ENCODE measurements at places on chromosomes 3 and 15.
A peak's percentile ranks its signal among the peaks of the same experiment; 100 is the strongest.

DNA sequence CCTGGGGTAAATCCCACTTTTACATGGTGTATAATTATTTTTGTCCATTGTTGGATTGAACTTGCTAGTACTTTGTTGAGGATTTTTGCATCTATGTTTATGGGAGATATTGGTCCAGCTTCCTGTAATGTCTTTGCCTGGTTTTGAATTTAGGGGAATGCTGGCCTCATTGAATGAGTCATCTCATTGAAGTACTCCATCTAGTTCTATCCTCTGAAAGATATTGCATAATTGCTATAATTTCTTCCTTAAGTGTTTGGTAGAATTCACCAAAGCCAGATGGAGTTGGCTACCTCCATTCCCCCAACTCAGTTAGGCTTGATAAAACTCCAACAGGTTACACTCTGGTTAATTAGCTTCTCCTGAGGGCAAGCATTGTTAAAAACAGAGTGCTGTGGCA, 237.4 kb upstream of the TGFBR2 start:
- DNase-seq: no peak

GRCh38 chr3:23302271-23302670, 99.1 kb downstream of the UBE2E2 start:
- DNase-seq: no peak

- DNase-seq: no peak
Measured at GRCh38 chr15:90001062-90001682, at the start of gene ZNF710. ZNF710 (plus strand) TSS chr15:90001324; CDS start chr15:90067138, 65,814 bp downstream.

GRCh38 chr15:64072812-64073211, 20.8 kb downstream of the CIAO2A start:
- no peak for DNase-seq

DNA sequence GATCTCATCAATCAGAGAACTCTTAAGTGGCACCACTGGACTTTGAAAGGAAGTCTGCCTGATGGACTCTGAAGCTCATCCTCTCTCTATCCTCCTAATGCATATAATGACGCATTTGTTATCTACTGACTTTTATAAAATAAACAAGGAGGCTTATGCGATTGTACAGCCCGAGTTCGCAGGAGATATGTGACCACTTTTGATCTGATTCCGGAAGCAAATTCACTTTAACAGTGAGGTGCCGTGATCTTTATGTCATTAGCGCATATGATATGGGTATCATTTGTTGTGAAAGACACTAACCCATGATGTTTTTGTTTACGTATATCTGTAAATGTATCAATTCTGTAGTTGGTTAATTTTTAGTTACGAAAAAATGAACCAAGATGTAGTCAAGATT, 427 bp upstream of the RNF111 start:
- DNase-seq: no peak

GRCh38 chr3:148319161-148319915, 378.4 kb upstream of the AGTR1 start:
- no peak for DNase-seq

- DNase-seq: no peak
Measured at GRCh38 chr15:81311752-81312464, 12.0 kb downstream of the STARD5 start.

DNA sequence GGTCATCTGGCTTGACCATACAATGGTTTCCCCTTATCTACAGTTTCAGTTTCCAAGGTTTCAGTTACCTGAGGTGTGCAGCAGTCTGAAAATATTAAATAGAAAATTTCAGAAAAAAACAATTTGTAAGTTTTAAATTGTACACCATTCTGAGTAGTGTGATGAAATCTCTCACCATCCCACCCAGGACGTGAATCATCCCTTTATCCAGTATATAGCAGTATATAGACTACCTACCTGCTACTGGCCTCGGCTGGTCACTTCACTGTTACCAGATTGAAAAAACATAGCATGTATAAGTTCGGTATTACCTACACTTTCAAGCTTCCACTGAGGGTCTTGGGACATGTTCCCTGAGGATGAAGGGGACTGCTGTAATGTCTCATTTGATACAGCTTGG, 12.0 kb downstream of the ARIH1 start:
- no peak for DNase-seq

DNA sequence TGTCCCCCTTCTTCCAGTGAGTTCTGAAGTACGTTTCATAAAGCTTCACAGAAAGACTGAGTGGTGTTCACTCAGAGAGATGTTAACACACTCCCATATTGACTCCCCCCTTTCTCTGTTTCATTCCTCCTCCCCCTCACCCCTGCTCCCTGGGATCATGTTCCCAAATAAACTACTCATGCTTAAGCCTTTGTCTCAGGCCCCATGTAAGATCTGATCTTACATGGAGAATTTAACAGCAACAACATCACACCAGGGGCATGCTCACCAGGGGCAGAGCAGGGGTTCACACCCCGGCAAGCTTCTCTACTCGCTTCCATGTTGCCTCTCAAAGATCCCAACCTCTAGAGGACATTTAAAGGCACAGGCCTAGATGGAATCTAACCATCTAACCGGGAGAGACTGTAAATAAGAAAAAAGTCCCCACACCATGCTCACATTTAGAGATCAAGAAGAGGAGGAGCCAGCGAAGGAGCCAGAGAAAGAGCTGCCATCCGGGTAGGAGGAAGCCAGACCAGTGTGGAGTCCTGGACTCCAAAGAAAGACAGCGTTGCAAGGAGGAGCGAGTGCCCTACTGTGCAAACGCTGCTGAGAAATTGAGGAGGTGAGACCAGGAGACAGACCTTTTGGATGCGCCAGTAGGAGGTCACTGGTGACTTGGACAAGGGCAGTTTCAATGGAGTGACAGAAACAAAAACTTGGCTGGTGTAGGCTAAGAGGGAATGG, 21.4 kb upstream of the SRP14 start:
- DNase-seq: no peak

GRCh38 chr3:27253831-27254230, 115.4 kb downstream of the NEK10 start:
- DNase-seq: no peak

GRCh38 chr3:142580061-142580423, 1.5 kb upstream of the ATR start:
- no peak for DNase-seq

DNA sequence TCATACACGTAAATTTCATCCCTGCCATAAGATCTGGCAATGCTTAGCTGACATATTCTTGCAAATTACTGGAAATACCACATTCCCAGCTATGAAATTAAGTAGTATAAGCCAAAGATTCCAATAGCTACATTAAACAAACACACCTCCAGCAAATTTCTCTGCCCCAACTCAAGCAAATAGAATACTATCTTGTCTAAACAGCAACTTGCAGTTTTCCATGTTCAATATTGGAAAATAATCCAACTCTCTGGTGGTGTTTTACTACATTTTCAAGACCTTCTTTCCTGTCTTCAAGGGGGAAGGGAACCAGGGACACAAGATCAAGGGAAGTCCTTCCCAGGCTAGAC, 268.7 kb downstream of the TBL1XR1 start:
- DNase-seq: no peak

GRCh38 chr3:127457546-127458145, 132.9 kb downstream of the TPRA1 start:
- DNase-seq: no peak

- no peak for DNase-seq
Measured at GRCh38 chr15:80998251-80998650, 2.5 kb upstream of the TLNRD1 start.

GRCh38 chr15:33644304-33644703, 324.0 kb upstream of the CHRM5 start:
- no peak for DNase-seq

DNA sequence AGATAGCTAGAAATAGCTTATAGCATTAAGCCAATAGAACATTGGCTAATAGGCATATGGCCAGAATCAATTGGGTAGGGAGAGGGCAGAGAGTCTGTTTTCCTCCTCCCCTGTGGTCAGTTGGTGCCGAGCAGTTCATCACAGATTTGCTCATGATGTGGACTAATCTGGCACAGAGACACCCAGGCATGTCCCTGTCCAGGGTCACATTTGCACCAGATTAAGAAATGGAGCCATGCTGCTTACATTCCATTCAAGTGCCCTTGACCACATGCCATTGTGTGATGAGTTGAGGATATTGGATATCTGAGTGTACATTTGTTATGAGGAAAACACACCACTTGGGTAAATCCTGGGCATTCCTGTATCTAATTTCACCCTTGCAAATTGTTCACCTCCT, 53.4 kb downstream of the USP13 start:
- no peak for DNase-seq

DNA sequence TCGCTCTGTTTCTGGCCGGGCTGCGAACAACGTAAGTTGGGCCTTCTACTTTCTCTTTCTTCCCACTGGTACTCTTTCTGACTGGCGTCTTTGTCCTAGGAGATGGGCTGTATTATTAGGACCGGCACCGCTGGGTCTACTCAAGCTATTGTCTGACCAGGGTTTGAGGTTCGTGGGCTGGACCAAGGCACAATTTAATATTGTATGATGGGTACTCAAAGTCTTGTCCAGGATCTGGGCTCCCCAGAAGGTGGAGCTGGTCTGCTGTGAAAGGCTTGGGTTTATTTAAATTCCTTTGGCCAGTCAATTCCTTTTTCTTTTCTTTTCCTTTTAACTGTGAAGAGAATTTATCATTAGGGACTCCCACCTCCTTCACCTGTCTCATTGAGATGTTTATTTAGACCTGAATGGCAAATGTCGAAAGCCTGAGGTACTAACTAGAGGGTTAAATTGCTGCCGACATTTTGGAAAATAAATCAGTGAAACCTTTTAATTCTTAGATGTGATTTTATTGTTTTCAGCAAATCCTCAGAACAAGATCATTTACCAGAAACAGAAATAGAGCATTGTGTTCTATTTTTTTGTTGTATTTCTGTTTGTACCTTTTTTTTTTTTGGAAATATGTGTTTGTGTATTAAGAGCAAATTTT, 410 bp downstream of the LRRC49 start:
- no peak for DNase-seq

DNA sequence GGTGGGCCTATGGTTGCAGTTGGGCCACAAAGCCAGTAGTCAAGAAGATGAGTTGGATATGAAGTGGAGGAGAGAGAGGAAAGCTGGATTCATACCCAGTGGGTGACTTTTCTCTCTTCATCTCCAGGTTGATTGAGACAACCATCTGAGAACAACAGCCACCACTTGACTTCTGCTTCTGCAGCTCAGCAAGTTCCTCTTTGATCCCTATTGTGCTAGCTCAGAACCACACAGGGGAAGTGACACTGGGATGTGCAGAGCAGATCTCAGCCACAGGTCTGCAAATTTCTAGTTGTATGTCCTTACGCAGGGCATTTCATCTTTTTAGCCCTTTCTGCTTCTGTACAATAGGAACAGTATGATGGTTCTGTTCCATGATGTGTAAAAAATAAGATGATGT, 459.2 kb upstream of the ARRDC4 start:
- DNase-seq: no peak

- no peak for DNase-seq
Measured at GRCh38 chr15:78996894-78997275, 52.0 kb upstream of the CTSH start.

GRCh38 chr15:29688506-29689286, 133.6 kb downstream of the TJP1 start:
- no peak for DNase-seq

- DNase-seq: peak; percentile 12
Measured at GRCh38 chr3:23442598-23443383, 239.7 kb downstream of the UBE2E2 start.

DNA sequence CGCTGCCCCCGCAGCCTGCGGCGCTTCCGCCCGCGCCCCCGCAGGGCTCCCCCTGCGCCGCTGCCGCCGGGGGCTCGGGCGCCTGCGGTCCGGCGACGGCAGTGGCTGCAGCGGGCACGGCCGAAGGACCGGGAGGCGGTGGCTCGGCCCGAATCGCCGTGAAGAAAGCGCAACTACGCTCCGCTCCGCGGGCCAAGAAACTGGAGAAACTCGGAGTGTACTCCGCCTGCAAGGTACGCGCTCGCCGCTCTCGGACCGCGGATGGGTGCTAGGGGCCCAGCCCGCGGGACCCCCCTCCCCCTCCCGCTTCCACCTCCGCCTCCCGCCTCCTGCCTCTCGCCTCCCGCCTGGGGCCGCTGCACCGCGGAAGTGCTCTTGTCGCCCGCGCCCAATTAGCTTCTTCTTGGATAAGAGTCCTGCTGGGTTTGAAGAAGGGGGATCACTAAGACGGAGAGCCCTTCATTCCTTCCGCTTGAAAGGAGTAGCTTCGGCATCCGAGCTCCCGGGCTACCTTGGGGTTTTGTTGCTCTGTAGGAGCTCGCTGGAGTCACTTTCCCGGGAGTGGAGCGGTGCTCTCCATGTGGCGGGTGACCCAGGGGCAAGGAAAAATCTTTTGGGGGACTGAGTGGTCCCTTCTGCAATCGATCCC, 426 bp downstream of the KAT2B start:
- DNase-seq: no peak

DNA sequence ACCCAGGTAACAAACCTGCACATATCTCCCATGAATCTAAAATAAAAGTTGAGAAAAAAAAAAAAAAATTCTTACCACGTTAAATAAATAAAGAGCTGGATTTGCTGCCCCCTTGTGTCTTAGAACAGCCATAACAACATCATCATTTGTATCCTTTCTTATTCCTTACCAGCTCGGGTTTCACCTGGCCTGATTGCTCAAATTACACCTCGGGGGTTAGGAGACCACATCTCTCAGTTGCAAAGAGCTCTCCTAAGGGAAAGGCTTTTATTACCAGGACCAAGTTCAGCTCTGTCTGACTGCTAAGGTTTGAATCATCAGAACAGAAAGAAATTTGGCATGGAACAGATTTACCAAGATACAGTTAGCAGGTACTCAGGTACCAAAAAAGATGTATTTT, 25.8 kb upstream of the RPL39L start:
- peak; percentile 46 for DNase-seq

- no peak for DNase-seq
Measured at GRCh38 chr15:47917881-47918280, 200.6 kb downstream of the SEMA6D start.

- DNase-seq: no peak
Measured at GRCh38 chr15:86813892-86814291, 734.2 kb downstream of the AGBL1 start.

- no peak for DNase-seq
Measured at GRCh38 chr3:144039661-144040060, 68.0 kb downstream of the DIPK2A start.

- DNase-seq: no peak
Measured at GRCh38 chr3:11283139-11283475, 10.9 kb downstream of the ATG7 start.

GRCh38 chr3:99666201-99666600, 27.8 kb downstream of the COL8A1 start:
- DNase-seq: no peak

Data from activated CD4-positive, alpha-beta T cell treated with anti-CD3 and anti-CD28 coated beads, Interleukin-2, amount 50 U/mL, for 24 hours (primary cell).